GM23338 (cell line): ENCODE measurements at places on chromosomes 5 and 9. TPM values are rescaled to one million over a fixed set of nuclear protein-coding genes. Genes with fewer than 3 reads are reported as not detected.

DNA sequence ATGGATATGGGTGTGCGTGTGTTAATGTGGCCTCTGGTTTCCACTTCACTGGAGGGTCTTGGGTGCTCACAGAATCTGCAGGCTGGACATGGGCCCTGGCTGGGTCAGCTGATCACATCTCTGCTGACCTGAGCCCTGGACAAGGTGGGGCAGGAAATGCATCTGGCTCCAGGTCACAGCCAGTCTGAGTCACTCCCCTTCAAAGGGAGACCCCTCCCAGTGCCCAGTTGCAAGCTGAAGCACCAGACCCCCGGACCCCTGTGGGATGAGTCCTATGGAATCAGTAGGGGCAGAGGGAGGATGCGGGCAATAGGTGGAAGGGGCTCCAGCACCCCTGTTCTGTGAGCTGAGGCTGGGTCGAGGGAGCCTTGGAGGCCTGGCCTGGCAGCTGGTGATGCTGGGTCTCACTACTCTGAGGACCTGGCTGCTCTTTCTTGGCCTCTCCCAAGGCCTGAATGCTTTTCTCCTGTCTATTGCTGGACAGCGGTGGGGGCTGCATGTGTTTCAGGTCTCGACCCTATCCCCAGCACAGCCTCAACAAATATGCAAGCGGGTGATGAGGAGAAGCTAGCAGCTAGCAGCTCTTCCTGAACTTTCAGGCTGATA, 54.5 kb downstream of the PHF2 start:
- no peaks in the 10 kb centered on the region for H3K36me3 ChIP-seq
- no peak overlapping the region for H3K27ac ChIP-seq
- no peak for DNase-seq
- 0 out of 2 replicates have a peak, but pooled peaks cover 5% of the 10 kb centered on the region for H3K4me1 ChIP-seq

DNA sequence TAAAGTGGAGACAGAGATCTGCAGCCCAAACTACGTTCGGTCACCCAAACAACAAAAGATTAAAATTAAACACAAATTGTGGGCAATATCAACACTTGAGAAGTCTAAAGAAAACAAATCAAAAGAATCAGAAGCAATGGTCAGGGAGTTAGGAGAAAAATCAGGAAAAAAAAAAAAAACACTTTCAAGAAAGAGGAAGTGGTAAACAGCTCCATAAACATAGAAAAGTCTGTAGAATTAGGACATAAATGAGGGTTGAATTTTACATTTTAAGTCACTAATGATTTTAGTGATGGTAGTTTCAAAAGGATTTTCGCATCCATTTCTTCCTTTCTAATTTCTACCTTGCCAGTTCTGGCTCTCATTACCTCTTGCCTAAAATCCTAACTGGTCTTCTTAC, 10.1 kb downstream of the RNF145 start:
- H3K27ac ChIP-seq, result no peak overlapping the region
- H3K4me3 ChIP-seq, result no peak overlapping the region
- H3K4me1 ChIP-seq, result no peaks in the 10 kb centered on the region
- peaks cover 3% of the 10 kb centered on the region; the same call in 1 of the 2 replicates for H3K36me3 ChIP-seq

The SLC46A2 gene
- not detected in 2 replicates for total RNA-seq

DNA sequence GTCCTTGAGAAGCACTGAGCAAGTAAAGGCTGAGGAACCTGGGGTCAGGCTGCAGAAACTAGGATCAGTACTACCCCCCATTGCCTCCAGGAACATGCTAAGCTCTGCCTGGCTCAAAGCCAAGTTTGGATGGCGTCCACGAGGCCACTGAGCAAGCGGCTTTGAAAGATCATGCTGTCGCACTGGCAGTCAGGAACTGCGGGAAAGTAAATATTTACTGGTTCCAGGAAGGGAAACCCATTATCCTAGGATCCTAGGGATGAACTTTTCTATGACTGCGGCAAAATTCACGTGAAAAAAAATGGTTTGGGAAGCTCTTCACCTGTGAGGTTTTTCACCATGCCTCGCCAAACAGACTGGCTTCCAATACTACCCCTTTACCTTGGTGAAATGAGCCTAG, 75.3 kb upstream of the PJA2 start:
- H3K27me3 ChIP-seq, result no peaks in the 10 kb centered on the region
- no peak overlapping the region for H3K4me3 ChIP-seq
- no peak for DNase-seq
- H3K4me1 ChIP-seq, result peaks cover 2% of the 10 kb centered on the region; the same call in 1 of the 2 replicates

GRCh38 chr5:145056800-145057199, 778.3 kb downstream of the PRELID2 start:
- no peak overlapping the region for H3K4me3 ChIP-seq
- DNase-seq, result no peak
- H3K36me3 ChIP-seq, result no peaks in the 10 kb centered on the region
- H3K27me3 ChIP-seq, result no peaks in the 10 kb centered on the region
- no peaks in the 10 kb centered on the region for H3K4me1 ChIP-seq

The SERF1B gene
- total RNA-seq, result 20.9 and 47.5 TPM in 2 replicates
